ENCODE measurements at places on chromosomes 3 and 15.

DNA sequence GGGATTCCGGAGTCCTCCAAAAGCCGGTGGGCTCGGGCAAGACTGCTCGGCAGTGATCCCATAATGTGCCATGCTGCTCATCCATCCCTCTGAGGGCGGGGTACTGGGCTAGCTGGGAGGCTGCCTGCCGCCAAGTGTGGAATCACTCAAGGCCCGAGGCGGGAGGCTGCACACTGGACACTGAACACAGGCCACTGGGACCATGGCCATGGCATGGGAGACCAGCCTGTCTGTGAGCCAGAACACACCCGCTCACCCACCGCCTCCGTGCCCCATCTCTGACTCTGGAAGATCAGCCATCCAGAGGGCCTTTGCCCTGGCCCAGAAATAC lies 1.4 kb downstream of the C3orf22 start:
- no peak for DNase-seq

- DNase-seq: no peak
These were observed 126.2 kb downstream of the TIGIT start for GRCh38 chr3:114420072-114420471.

GRCh38 chr3:185732782-185733181 lies 92.1 kb downstream of the IGF2BP2 start:
- DNase-seq: no peak

DNA sequence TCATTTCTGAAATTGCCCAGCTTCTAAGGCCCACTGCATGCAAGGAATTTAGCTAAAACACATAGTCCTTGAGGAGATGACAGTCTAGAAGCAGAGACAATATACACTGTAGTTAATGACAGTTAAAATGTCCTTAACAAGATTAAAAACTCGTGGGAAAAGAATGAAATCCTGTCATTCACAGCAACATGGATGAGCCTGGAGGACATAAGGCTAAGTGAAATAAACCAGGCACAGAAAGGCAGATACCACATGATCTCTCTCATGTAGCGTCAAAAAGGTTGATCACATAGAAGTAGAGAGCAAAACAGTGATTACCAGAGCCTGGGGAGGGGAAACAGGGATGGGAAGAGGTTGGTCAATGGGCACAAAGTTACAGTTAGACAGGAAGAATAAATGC lies 36.3 kb upstream of the GOLGA8J start:
- DNase-seq: no peak

DNA sequence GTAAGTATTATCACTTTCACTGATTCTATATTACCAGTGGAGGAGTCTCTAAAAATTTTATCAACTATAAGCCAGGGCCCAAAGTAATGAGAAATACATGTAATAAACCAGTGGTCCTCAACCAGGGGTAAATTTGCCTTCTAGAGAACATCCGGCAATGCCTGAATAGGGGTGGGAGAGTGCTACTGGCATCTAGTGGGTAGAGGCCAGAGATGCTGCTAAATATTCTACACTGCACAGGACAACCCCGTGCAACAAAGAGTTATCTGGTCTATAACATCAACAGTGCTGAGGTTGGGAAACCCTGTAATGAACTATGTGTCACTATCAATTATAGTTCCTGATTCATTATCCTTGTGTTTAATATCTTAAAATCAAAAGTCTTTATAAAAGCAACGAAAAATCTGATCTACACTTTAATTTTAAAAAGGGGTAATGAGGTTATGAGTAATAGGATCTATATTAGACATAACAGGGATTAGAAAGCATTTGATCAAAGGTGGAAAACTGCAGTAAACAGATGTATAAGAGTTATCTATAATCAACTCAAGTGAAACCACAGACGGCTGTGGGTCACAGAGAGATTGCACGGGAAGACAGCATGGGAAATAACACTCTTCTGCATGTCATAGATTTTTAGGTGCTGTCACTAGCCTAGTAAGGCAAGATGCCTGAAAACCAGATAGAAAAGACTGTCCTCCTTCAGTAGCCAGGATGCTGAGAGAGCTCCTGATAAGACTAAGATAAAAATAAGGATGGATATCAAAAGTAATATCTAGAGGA lies 2.0 kb downstream of the LYSMD2 start:
- no peak for DNase-seq
